CD14-positive monocyte (primary cell): ENCODE measurements at places on chromosomes 11 and 22. TPM values are rescaled to one million over a fixed set of nuclear protein-coding genes. Genes with fewer than 3 reads are reported as not detected.

DNA sequence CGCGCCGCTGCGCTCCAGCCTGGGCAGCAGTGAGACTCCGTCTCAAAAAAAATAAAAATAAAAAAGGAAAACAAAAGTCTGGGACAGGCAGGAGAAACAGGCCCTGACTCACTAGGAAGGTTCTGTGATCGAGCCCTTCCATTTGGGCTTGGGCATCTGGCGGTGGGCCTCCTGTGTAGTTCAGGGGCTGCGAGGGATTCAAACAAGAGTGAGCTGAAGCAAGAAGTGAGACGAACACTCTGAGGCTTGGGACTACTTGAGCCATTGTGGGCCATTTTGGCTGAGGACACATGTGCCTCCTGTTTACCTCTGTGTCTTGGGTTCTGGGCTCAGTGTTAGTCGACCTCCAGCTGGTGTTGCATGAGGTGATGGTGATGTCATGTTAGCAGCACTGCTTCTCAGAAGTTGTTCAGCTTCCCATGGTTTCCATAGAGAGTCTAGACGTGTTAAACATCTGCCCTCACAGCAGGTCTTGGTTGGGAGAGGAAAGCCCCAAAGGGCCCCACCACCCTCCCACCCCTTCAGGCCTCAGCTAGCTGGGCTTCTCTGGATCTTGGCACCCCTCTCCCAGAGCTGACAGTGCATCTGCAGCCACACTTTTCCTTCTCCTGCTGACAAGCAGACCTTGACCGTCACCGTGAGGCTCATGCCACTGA lies 57.8 kb downstream of the MED15 start:
- no peak for DNase-seq

GRCh38 chr22:38832005-38832978 lies 11.5 kb downstream of the NPTXR start:
- no peak for DNase-seq

- no peak for DNase-seq
Observed at GRCh38 chr22:38129021-38129420, 18.5 kb upstream of the BAIAP2L2 start.

Gene GATD1
- polyA plus RNA-seq, result 4.6 TPM

Gene DDTL
- polyA plus RNA-seq, result 0.41 TPM

Gene ENTHD1
- not detected for polyA plus RNA-seq
